ENCODE measurements at places on chromosomes 6 and 20. TPM values are rescaled to one million over a fixed set of nuclear protein-coding genes. Genes with fewer than 3 reads are reported as not detected.

Gene OR12D1
- not detected for total RNA-seq

Gene HUS1B
- total RNA-seq: 1.1 TPM

Gene SCP2D1
- not detected for total RNA-seq

DNA sequence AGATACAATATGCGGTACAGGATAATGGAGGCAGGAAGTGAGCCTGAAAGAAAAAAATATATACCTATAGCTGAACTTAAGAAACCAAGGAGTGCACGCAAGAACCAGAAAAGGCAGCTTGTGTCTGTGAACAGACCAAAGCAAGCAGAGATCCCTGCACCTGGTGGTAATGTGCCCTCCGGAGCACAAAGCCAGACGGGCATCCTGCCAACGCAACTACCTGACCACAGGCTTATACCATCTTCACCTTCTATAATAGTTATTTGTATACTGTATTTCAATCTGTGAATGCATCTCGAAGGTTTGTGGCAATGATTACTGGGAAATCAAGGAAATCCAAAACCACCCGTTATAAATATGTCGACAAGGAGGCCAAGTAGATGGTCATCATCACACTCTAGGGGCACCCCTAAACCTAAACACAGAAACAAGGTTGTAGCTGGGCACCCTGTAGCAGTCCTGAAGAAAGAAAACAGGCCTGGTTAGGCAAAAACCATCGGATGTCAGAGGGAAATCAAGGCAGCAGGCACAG lies 801 bp downstream of the FBXL4 start:
- peak; percentile 53 for DNase-seq

- DNase-seq: no peak
These were observed 152.6 kb downstream of the DNAH8 start for GRCh38 chr6:38867726-38868125.

GRCh38 chr6:56458324-56458884 lies 184.3 kb downstream of the DST start:
- no peak for DNase-seq

- DNase-seq: no peak
These were observed 11.9 kb downstream of the VSTM2L start for GRCh38 chr20:37914672-37915433.

DNA sequence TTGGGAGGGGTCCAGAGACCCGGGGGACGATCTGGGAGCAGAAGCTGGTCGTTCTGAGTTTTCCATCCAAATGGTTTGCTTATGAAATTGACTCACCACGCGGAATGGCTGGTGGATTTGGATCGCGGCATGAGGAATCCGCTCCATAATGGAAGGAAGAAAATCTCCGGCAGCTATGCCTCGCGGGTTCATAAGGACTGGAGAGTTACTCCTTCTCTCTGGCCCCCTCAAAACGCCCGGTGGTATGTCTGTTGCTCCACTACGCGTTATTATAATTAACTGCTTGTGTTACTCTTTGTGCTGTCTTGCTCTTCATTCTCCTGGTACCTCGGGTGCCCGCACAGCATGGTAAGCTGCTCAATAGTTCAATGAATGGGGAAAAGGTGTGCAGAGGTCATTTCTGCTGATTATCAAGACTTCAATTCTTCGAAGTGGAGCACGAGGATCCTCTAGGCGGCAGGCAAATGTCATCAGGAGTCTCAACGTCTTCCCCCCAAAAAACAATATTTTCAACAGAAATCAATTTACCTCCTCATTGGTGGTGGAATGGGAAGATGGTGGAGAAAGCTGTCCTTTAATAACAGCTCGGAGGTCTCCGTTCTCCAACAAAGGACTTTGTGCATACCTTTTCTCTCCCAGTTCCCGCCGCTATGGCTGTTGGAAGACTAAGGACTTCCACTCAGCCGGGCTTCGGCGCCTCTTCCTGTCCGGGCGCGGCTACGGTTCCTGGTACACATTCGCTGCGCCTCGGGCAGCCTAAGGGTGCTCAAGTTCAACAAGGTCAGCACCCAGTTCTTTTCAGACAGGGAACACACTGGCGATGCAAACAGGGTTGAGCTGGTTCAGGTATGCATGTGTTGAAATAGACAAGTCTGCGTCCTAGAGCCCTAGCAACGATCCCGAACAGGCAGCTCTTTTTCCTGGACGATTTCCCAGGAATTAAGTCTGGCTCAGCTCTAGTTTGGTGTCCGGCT lies 9.2 kb upstream of the PRSS16 start:
- no peak for DNase-seq

DNA sequence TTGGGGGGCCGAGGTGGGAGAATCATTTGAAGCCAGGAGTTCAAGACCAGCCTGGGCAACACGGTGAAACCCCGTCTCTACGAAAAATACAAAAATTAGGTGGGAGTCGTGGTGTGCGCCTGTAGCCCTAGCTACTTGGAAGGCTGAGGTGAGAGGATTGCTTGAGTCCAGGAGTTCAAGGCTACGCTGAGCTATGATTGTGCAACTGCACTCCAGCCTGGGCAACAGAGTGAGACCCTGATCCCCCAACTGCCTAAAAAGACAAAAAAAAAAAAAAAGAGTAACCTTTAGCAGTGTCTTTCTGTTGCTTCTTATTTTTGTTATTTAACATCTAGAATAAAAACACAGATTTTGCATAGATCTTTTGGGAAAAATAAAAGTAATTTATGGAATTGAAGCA lies 13.1 kb upstream of the COQ3 start:
- DNase-seq: no peak

- no peak for DNase-seq
These were observed 458.7 kb upstream of the RUNX2 start for GRCh38 chr6:44869321-44869897.

DNA sequence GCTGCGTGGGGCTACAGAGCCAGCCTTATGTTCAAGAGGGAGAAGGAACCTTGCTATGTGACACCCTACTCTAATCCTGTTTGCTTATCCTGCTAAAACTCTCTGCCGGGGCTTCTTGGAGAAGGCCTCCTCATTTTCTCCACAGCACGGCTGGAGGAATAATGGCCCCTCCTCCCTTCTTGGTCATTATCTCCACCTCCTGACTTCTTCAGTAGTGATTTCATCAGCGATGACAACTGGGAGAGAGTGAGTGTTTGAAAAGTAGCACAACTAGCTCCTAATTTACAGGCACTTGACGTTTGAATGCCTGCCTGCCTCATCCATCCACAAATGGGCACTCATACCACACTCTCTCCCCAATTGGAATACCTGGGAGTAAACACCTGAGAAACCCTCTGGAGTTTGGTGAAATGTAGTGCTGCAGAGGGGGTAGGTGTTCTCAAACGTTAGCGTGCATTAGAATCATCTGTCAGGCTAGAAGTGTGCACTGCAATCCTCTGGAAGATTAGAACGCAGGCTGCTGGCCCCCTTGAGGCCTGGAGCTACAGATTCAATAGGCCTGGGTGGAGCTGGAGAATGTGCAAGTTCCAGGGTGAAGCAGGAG lies 148.5 kb downstream of the FOXC1 start:
- DNase-seq: no peak

Data from ovary (tissue), 10 donors.